Activated CD8-positive, alpha-beta memory T cell treated with anti-CD3 and anti-CD28 coated beads for 1 hour (primary cell): ENCODE measurements at places on chromosomes 7 and 10.

GRCh38 chr10:74011017-74011416 lies 13.1 kb downstream of the VCL start:
- DNase-seq: no peak

DNA sequence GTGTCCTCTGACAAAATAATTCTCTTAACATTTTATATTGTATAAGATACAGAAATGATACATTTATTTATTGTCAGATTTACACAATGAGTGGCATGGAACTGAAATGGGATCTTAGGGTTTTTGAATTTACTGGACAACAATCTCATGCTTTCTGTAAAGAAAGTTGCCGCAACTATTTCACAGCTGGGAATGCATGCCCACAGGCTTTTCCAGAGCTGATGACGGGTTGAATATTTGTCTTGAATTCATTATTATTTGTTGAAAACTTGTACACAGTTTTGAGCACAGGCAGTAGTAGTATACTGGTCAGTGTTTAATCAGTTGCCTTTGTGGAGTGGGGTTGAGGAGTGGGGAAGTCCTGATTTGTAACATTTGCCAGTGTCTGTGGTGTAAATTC lies 20.5 kb upstream of the MRC1 start:
- no peak for DNase-seq

DNA sequence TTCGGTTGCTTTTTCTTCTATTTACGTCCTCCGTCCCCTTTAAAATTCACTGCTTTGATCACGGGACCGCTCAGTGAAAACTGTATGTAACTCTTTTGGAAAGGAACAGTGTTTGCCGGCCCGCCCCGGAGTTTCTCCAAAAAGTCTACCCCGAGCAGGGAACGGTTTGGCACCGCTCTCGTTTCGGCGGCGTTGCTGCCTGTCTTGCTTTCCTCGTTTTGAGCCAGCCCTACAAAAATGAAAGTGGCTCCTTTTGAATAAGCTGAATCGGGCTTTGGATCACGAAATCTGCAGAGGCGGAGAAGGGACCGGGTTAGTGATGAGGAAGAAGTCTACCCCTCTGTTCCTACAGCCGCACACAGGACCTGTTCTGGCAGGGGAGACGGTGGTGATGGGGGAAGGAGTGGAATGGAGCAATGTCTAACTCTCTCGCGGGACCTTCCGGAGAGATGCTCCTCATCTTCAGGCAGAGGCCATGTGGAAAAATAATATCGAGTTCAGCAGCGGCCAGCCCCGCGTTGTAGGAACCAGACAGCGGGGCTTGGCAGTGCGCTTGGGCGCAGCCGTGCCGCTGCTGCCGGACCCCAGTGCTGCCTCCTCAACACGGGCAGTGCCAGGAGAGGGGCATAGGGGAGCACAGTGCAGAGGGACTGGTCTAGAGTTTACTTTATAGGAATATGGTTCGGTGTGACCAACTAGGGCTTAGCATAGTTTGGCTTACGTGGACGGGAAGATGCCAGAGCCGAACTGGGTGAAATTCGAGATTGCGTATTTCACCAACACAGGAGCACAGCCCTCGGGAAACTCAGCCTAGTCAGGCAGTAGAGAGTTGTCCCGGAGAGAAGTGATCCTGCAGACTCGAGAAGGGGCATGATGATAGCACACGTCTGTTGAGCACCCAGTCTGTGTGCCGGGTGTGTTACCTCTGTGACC lies 1.4 kb downstream of the HTRA1 start:
- DNase-seq: no peak

- DNase-seq: no peak
Measured at GRCh38 chr7:8585591-8585990, 152.2 kb downstream of the NXPH1 start.

- no peak for DNase-seq
Measured at GRCh38 chr10:86922553-86922961, 34.9 kb downstream of the MMRN2 start.

DNA sequence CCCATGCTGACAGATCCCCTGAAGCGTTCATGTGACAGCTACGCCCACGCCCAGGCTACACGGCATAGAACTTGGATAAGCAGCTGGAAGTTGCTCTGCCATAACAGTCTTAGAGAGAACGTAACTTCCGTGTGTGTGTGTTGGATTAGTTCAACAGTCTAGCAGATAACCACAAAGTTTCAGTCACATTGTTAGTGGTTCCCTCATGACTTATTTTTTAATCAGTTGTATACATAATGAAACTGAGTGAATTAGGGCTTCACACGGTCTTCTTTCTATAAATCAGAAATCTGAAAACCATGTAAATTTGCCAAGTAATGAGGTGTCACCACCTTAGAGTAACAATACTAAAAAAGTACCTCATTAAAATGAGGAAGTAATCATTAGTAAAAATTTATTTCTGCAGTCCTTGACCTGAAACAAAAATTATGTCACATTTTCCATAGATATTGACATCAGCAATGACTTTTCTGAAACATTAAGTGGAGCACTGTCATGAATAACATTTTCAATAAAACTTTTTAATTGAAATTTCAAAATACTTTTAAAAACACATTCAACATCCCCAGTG lies 21.7 kb upstream of the MACC1 start:
- no peak for DNase-seq

DNA sequence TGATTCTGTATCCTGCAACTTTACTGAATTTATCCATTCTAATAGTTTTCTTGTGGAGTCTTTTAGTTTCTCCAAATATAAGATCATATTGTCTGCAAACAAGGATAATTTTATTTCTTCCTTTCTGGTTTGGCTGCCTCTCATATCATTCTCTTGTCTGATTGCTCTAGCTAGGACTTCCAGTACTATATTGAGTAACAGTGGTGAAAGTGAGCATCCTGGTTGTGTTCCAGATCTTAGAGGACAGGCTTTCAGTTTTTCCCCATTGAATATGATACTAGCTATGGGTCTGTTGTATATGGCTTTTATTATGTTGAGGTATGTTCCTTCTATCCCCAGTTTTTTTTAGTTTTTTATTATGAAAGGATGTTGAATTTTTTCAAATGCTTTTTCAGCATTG lies 28.2 kb downstream of the KLHL7 start:
- DNase-seq: no peak

DNA sequence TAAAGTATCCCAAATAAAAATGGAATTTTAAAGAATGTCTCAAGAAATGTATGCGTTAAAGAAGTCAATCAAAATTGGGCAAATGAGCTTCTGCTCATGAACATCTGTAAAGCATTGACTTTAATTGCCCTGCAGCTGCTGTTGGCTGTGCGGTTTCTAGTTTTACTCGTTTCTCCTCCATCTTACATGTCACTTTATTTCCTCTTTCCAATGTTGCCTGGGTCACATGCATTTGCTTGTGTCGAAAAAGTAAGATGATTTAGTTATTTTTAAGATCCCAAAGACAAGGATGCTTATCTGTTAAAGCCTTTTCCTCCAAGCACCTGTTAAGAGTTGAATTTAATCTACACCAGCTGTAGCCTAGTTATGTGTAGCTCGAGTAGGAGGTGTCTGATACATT lies 310.4 kb downstream of the EXOC4 start:
- DNase-seq: no peak

DNA sequence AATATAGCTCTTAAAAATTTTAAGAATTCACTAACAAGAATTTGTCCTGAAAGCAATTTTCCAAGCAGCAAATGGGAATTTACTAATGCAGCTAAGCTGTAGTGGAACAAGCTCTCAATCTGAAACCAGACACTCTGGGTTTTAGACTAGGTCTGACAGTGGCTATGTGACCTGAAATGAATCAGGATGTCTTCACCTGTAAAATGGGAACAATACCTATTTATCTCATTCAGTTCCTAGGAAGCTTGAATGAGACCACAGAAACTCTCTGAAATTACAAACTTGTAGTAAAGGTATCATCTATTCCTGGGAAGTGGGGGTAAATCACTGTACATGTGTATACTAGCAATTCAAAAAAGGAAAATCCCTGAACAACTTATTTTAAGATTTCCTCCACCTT lies 1.2 kb downstream of the DNAJC2 start:
- no peak for DNase-seq

DNA sequence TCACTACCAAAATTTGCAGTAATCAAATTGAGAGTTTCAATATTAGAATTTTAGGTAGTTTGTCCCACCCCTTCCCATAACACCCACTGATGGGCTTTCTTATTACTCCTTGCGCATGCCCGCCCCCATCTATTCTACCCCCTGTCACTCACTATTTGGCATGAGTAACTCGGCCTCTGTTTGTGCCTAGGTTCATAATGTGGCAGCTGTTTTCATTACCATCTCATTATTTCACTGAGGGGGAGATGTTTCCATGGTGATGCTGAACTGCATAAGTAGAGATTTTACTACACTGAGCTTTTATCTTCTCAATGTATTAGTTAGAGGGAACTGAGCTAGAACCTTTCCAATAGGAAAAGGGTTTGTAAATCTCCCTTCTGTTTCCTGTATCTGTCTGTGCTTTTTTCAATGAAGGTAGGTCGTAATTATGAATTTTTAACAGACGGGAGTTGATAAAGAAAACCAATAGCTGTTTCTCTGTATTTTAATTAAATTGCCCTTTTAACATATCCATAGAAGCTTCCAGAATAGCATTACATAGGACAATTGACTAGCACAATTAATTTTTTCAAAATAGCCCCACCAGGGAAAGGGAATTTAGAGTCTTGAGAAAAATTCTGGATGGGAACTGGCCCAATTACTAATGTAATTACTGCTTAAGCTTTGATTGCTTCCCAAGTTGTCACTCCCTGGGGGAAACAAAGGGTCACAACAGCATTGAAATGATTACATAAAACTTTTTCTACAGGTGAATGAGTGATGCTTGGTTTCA lies 33.4 kb downstream of the PRPS1L1 start:
- DNase-seq: no peak

- no peak for DNase-seq
Measured at GRCh38 chr10:116774728-116775151, 32.4 kb upstream of the HSPA12A start.

DNA sequence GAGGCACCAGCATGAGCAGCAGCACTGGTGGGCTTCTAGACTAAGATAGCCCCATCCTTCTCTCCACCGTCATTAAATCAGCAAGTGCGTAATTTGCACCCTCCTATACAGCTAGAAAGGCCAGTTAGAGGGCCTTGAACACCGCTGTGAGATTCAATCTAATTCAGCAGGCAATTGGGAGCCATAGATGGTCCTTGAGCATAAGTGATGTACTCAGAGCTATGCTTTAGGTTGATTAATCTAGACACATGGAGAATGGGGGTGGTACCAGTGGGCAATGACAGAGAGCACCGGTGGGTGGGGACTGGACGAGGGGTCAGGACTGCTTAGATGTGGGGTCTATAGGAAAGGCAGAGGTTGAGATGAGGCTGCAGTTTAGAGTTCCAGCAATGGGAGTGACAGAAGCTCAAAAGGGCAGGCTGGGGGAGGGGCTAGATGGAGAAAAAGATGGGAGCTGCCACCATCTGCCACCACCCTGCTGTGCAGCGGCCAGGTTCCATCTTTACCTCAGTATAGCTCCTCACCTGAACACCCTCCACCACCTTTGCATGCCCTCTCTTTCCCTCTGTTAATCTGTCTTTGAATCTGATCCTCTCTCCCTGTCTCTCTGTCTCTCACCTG lies 87.3 kb downstream of the C10orf105 start:
- no peak for DNase-seq

DNA sequence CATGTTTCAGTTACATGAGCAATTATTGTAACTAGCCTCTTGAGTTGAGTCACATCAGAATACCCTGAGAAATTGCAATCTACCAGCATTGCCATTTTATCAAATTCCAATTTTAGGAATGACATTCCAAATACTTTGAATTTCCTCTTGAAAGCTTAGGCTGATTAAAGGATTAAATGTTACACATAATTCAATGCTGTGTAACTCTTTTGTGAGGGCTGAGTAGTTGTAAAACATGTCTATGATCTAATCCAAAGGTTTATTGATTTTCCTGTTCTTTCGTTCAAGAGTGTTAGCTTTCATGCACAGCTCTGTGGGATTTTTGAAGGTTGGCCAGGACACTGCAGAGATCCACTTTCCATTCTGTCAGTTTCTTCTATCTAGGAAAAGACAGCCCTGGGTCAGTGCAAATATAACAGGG lies 193.1 kb downstream of the SORCS1 start:
- DNase-seq: no peak

GRCh38 chr10:73039635-73040034 lies 57.0 kb downstream of the P4HA1 start:
- DNase-seq: no peak

GRCh38 chr10:114405011-114405350 lies 679 bp upstream of the AFAP1L2 start:
- no peak for DNase-seq

DNA sequence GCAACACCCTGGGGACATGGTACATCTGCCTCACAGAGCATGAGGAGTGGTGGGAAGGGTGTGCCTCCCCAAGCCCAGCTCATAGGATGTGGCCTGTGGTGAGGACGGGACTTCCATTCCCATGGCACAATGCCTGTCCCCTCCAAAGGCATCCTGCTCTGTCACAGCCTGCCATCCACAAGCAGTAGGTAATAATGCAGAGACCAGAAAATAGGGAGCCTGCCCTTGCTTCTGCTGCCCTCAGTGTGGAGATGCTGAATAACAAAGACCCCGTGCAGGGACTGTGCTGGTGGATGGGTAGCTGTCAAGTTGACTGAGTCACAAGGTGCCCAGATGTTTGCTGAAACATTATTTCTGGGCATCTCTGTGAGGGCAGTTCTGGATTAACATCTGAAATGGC lies 199.9 kb upstream of the GRB10 start:
- DNase-seq: no peak

- DNase-seq: no peak
Measured at GRCh38 chr10:120365872-120366271, 91.2 kb upstream of the PLPP4 start.

GRCh38 chr7:128059143-128059988 lies 28.1 kb upstream of the LRRC4 start:
- no peak for DNase-seq

GRCh38 chr10:34528320-34528719 lies 286.8 kb downstream of the PARD3 start:
- DNase-seq: no peak

GRCh38 chr7:82153776-82154175 lies 289.8 kb downstream of the CACNA2D1 start:
- DNase-seq: no peak

GRCh38 chr7:129877146-129877792 lies 75.5 kb downstream of the UBE2H start:
- no peak for DNase-seq

- DNase-seq: no peak
Measured at GRCh38 chr7:81641873-81642272, 128.0 kb downstream of the HGF start.

- no peak for DNase-seq
Measured at GRCh38 chr7:106840342-106840741, 24.7 kb upstream of the PIK3CG start.

DNA sequence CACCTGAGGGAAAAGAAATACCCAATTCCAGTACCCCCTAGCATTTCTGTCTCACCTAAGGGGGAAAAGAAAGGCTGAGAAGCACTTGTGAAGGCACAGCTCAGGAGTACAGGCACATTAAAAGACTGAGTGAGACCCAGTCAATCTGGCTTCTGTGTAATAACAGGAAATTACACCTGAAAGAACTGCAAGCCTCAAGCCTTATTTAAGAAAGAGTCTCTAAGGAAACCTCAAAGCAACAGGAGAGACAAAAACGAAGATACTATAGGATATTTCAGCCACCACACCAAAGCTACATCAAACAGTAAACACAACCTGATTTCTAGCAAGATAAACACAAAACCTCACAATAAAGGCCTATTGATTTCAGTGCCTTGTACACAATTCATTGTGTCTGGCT lies 69.6 kb upstream of the CDK1 start:
- DNase-seq: no peak

- no peak for DNase-seq
Measured at GRCh38 chr10:68074031-68074774, 880 bp downstream of the HERC4 start.
